ENCODE measurements at places on chromosomes 2 and 18. TPM values are rescaled to one million over a fixed set of nuclear protein-coding genes. Genes with fewer than 3 reads are reported as not detected.

GRCh38 chr2:3398857-3399256 is 19.4 kb downstream of the TRAPPC12 start:
- no peak for DNase-seq

DNA sequence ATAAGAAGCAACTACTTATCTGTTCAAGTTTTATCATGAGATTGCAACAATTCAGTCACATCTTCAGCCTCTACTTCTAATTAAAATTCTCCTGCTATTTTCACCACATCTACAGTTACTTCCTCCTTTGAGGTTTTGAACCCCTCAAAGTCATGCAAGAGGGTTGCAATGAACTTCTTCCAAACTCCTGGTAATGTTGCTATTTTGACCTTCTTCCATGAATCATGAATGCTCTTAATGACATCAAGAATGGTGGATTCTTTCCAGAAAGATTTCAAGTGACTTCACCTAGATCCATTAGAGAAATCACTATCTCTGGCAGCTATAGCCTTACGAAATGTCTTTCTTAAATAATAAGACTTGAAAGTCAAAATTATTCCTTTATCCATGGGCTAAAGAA is 1052.8 kb upstream of the NRXN1 start:
- no peak for DNase-seq

GRCh38 chr2:166628478-166629136 is 134.6 kb upstream of the SCN7A start:
- DNase-seq, result no peak

DNA sequence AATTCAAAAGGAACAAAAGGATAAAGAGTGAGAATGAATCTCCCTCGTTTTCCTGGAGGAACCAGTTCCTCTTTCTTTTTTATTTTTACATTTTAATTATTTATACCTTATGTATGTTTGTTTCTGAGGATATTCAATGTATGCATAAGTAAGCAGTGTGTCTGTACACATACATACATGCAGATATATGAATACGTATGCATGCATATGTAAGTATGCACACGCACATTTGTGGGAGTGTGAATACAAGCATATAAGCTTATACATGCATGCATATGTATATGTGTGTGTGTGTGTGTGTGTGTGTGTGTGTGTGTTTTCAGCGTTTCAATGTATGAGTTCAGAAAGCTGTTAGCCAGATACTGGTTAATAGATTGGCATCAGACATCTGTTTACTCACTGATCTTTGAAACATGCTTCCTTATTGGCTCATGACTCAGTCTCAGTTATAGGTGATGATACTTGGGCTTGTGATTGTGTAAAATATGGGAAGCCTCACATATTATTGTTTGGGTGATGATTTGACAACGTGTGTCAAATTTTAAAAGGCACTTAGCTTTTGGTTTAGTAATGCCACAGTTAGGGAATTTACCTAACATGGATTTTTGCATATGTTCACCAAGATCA is 279.7 kb upstream of the TRIB2 start:
- DNase-seq, result no peak

- DNase-seq, result no peak
Observed at GRCh38 chr2:226526716-226527115, 272.9 kb downstream of the IRS1 start.

DNA sequence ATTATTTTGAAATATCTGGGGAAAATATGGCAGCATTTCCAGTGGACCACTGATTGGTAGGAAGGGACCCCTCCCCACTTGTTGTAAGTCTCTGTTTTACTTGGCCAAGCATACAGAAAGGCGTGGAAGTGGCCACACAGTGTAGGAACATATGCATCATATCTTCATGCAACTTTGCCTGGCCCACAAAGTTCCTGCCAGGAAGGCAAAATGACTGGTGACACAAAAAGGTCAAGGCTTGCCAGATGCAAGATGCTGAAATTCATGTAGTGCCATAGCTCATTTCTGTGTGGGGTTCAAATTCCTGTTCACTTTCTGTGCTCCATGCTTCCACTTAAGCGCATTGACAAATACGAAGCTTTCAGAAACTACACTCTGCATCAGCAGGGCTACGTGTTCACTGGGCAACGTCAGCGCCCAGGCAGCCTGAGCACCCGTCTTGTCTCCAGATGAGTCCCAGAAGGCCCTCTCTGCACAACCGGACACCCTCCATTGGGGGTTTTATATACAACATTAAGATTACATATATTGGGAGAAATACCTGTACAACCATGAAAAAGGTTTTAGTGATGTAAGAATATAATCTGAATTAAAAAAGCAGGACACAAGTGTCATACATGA is 3.6 kb downstream of the DYNC2LI1 start:
- DNase-seq, result no peak

DNA sequence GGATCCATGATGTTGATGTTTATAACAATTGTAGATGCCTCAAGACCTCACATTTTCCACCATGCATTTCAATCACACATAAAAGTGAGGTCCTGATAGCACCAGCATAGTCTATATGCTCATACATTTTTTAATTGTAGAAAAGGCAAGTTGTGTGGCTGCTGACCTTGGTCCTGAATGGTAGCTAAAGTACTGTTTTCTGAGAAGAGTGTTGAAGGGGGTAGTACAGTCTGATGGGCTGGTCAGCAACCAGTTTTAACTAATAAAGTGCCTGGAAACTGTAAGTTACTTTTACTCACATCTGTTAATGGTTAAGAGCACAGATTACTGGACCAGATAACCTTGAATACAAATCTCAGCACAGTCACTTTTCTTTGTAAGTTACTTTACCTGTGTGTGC is 15.9 kb downstream of the ZNF638 start:
- peak; percentile 30 for DNase-seq

DNA sequence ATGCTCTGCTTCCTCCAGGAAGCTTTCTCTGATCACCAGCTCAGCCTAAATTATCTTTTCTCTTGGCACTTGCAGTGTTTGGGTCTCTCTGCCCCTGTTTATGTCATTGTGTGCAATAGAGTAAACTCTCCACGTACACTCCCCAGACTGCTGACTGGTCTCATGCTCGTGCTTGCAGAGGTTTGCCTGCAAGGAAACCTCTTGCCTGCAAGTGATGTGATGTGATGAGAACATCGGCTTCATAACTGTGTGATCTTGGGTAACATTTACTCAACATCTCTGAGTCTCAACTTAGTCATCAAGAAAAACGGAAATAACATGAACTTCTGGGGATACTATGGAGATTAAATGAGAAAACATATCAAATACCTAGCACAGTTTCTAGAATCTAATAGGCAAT is 92.3 kb downstream of the BIN1 start:
- no peak for DNase-seq

DNA sequence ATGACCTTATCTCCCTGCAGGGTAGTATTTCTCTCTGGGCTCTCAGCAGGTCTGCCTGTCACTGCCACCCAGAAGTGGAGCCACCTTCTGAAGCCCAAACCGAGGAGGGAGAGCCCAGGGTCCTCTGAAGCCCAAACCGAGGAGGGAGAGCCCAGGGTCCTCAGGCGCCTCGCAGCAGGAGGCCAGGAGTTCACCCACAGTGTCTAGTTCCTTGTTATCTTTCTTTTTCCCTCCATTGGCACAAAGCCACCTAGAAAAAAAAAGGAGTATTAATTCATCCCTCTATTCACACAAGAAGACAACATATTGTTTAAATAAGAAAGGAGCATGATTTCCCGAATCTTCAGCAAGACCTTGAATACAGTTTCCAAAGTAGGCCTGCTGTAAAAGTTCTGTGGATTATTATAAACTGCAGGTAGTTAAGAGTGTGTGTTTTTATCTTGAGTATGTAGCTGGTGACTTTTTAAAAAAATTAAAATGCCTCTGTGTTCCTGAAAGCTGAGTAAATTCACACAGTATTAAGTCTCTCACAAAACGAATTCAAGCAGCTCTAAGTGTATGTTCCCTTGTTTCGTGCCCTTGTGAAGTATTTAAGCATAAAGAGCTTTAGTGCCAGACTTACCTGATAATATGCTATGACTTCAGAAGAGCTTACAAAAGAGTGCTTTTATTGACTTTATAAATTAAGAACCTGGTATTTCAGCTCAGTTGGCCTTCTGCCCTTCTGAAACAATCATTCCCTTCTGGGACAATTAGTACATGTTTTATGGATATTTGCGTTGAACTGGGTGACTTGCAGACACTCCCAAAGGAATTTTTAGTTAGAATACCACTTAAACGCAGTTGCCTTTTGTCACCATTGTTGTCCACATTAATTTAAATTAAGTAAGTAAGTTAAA is 11.7 kb upstream of the GRHL1 start:
- no peak for DNase-seq

- no peak for DNase-seq
Observed at GRCh38 chr2:234355808-234356365, 141.0 kb downstream of the ARL4C start.

DNA sequence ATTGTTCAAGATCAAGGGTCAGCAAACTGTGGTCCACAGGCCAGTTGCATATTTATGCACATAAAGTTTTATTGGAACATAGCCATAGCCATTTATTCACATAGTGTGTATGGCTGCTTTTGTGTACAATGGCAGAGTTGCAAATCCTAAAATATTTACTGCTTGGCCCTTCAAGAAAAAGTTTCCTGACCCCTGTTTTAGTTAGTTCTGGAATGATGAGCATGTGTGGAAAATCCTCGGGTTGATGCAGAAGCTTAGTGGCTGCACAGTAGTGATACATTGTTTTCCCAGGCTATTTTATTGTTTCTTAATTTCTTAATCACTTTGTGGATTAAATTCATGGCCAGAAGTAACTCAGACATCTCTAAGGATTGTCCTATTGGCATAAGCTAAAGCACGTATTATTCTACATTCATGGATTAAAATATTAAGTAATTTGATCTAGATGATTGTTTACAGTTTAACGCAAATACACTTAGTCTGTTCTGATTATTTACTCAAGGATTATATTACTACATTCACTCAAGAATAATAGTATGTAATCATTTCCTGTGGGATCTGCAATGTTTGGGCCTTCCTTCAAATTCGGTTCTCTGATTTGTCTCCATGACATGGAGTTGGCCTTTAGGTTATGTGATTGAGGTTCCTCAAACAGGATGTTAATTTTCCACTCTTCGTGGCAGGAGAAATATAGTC is 165.5 kb downstream of the TMEM247 start:
- no peak for DNase-seq

DNA sequence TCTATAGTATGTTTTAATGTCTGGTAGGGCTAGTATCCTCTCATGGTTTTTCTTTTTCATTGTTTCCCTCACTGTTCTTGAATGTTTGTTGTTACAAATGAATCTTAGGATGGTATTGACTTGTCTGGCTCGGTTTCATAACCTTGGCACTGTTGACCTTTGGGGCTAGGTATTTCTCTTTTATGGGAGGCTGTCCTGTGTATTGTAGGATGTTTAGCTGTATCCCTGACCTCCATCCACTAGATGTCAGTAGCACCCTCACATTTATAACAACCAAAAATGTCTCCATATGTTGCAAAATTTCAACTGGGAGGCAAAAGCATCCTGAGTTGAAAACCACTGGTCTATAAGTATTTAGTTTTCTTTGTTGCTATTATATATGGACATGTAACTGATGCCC is 7.0 kb upstream of the AOX1 start:
- peak; percentile 58 for DNase-seq

DNA sequence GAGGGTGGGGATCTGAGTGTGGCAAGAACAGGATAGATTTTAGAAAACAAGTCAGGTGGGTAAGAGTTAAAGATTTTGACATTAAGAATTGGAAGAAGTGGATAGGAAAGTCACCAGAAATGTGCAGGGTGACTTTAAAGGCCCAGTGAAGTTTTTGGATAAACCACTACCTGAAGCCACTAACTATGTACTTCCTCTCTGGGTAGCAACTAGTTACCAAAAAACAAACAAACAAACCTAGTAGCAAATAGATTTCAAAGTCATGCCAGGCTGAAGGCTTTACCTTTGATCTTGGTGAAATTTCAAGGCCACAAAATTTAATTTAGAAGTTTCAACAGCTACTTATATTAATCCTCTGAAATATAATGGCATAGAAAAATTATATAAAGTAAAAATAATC is 42.5 kb downstream of the PSMA8 start:
- no peak for DNase-seq

GRCh38 chr2:232487385-232488096 is at the start of gene ECEL1:
ECEL1 (minus strand) TSS chr2:232487834; CDS start chr2:232486653, 1,181 bp downstream.
- no peak for DNase-seq

- DNase-seq, result peak; percentile 85
Observed at GRCh38 chr18:57797209-57797651, 5.9 kb downstream of the ATP8B1 start.

- no peak for DNase-seq
Observed at GRCh38 chr2:64442801-64443429, 11.0 kb upstream of the LGALSL start.

GRCh38 chr2:238285653-238286082 is 2.7 kb downstream of the PER2 start:
- peak; percentile 97 for DNase-seq

PRKAG3 gene
- total RNA-seq, result not detected

CLEC4F gene
- total RNA-seq, result not detected

ST6GAL2 gene
- total RNA-seq, result not detected

MC2R gene
- not detected for total RNA-seq

EMILIN1 gene
- total RNA-seq, result 1.1 TPM

HOXD13 gene
- 1.4 TPM for total RNA-seq

MEMO1 gene
- 32.6 TPM for total RNA-seq

UGT1A3 gene
- total RNA-seq, result 1.2 TPM
